ENCODE measurements at places on chromosomes 11 and 22. TPM values are rescaled to one million over a fixed set of nuclear protein-coding genes. Genes with fewer than 3 reads are reported as not detected.

GRCh38 chr22:37782340-37783168 is 25.2 kb upstream of the GCAT start:
- DNase-seq: peak; percentile 75

GRCh38 chr22:20783844-20784723 is 10.2 kb downstream of the SERPIND1 start:
- peak; percentile 65 for DNase-seq

DNA sequence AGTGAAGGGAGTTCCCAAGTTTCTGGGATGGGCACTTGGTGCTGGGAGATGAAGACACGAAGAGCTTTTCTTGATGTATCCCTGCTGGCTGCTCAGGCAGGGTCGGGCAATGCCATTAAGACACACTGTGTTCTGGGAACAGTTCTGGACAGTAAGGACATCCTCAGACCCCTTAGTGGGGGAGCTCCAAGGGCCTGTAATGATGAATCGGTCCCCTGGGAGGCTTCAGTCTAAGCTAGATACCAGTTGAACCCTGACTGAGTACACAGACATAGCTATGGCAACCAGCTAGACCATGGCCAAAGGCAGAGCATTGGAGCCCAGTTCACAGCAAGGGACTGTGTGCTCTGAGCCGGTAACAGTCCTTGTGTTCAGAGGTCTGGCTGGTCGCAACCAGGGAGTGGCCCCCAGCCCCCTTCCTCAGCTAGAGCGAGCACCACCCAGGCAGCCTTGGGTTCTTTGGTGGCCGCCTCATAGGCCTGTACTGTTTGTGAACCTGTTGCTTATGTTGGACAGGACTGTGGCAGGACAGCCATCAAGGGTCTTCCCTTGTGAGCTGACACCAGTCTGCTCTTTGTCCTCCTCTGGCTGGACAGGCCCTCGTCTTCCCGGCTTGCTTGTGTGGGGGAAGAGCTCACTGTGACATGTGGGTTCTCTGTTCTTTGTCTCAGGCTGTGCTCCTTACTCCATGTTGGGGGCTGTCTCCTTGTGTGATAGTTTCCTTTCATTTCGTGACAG is 25.0 kb downstream of the MED15 start:
- DNase-seq: no peak

The CCDC87 gene
- total RNA-seq: 0.31 TPM
